ENCODE measurements at places on chromosomes 12 and 14.
A peak's percentile ranks its signal among the peaks of the same experiment; 100 is the strongest.

- no peak for DNase-seq
Observed at GRCh38 chr14:88999137-88999536, 174.7 kb downstream of the TTC8 start.

DNA sequence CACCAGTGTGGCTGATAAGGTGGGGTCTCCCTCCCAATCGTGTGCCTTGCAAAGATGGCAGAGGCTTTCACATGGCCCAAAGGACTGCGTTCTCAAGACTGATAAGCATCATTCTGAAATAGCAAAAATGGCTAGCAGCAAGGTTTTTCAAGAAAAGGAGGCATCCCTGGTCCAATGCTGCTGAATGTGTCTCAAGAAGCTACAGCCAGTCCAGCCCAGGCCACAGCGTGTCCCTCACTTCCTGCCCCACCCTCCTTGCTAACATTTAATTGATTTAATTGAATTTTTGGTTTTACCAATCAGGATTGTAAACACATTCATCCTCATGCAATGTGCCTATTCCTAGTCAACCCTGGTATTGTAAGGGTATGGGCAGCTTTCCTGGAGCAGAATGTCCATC, 55.9 kb downstream of the C14orf132 start:
- no peak for DNase-seq

DNA sequence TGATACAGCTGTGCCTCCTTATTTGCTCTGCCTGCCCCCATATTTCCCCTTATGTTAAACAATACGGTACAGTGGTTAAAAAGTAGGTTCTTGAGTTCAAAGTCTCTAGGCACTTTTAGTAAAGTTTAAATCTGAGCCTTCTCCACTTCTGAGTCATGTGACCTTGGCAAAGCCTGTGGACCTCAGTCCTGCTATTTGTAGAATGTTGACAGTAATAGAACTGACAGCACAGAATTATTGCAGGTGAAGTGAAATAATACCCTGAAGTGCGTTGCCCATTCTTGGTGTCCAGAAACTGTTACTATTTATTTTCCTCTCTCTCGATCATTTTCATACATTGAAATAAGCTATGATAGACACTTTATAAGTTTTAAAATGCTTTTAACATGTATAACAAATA, 499.7 kb downstream of the EGLN3 start:
- DNase-seq = no peak

DNA sequence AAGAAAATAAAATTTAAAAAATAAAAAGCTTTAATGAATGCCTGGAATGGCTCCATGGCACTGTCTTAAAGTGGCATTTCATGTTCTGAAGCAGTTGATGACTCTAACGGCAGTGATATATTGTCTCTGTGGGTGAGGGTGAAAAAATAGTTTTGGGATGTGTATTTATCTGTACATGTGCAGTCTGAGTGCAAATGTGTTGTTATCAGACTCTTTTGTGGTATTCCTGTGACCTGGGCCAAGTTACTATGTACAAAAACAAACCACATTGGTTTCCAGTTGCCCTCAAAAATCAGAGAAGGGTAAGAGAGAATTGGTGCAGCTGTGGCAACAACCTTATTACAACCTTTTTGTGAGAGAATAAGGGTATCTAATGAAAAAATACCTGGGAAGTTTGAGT, 81.7 kb upstream of the CCDC91 start:
- DNase-seq = no peak

GRCh38 chr12:106867651-106868050, 88.1 kb upstream of the TMEM263 start:
- DNase-seq = no peak

- DNase-seq = no peak
Observed at GRCh38 chr12:96177013-96177412, 17.2 kb upstream of the ELK3 start.

GRCh38 chr14:72742118-72742837, 151.6 kb downstream of the DPF3 start:
- DNase-seq = no peak

- DNase-seq = no peak
Observed at GRCh38 chr14:34203251-34203722, 252.4 kb upstream of the EGLN3 start.

GRCh38 chr12:40829738-40830144, 137.5 kb downstream of the CNTN1 start:
- DNase-seq = no peak

DNA sequence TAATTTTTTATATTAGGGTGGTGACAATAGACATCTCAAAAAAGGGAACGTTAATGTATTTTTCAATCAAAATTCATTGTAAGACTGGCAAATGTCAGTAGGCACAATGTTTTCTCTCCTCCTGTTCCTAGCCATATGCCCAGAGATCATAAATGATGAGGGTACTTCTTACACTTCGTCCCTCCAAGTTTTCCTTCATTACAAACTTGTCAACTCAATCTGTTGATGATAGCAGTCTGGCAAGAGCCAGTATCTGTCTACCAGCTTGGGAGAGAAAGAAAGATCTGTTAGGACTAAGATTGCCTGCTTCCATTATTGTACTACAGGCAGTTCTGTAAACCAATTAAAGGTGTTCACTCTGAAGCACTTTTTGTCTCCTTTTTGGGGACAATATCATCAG, 130.9 kb upstream of the DAAM1 start:
- no peak for DNase-seq

GRCh38 chr12:56029666-56030293, 8.9 kb downstream of the IKZF4 start:
- DNase-seq = no peak

- no peak for DNase-seq
Observed at GRCh38 chr12:51051787-51052186, 3.7 kb downstream of the LETMD1 start.

DNA sequence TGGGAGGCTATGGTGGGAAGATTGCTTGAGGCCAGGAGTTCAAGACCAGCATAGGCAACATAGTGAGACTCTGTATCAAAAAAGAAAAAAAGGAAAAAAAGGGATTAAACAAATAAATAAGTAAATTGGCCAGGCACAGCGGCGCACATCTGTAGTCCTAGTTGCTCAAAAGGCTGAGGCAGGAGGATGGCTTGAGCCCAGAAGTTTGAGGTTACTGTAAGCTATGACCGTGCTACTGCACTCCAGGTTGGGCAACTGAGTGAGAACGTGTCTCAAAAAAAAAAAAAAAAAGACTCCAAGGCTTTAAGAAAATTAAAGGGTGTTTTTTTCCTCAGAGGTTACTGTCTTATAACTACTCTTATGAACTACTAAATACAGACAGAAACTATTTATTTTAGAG, 11.7 kb downstream of the BEST3 start:
- no peak for DNase-seq

- no peak for DNase-seq
Observed at GRCh38 chr12:59828521-59828920, 232.7 kb downstream of the SLC16A7 start.

GRCh38 chr12:127214186-127214585, 1052.8 kb upstream of the TMEM132C start:
- DNase-seq = no peak

DNA sequence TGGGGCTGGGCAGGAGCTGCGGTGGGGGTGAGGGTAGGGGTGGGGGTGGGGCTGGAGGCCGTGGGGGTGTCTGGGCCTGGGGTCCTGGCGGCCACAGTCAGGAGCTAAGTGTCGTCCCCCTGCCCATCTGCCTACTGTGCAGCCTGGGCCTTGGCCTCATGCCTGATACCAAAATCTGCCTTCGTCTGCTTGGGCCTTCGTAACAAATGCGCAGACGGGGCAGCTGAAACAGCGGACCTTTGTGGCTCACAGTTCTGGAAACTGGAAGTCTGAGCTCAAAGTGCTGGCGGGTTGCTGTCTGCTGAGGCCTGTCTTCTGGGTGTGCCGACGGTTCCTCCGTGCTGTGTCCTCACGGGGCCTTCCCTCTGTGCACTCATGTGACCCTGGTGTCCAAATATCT, 61.7 kb downstream of the KIF26A start:
- no peak for DNase-seq

- DNase-seq = no peak
Observed at GRCh38 chr12:49030714-49031572, 12.4 kb upstream of the PRKAG1 start.

- peak; percentile 24 for DNase-seq
Observed at GRCh38 chr14:105999361-106000028, 473.1 kb downstream of the TMEM121 start.

- DNase-seq = no peak
Observed at GRCh38 chr14:80624581-80624980, 317.0 kb downstream of the CEP128 start.

DNA sequence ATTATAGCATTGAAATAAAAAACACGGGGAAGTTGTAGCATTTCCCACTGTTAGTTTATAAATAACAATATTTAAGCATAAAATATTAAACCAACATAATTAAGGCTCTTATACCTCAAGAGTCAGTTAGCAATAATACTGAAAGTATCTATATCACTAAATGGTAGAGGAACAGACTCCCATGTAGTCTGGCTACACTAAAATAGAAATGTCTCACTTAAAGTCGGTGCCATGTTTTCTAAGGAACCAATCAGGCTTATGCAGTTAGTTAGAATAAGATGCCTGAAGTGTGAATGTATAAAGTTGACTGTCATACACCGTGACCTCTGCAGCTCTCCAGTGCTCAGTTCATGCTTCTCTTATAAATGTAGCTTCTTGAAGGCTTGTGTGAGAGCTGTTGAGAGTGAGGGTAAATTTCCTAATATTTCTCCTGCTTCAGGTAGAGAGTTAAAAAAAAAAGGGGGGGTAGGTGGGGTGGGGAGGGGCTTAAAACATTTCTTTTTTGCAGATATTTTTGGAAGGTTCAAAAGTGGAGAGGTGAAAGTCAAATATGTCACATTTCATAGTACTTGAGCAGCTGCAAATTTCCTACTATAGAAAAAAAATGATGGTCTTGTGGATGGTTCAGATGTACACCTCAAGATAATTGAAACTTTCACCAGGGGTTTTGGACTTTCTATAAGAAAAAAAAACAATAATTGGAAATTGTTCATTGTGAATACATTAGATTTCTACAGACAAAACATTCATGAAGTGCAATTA, 64.5 kb downstream of the PTCSC3 start:
- DNase-seq = no peak

DNA sequence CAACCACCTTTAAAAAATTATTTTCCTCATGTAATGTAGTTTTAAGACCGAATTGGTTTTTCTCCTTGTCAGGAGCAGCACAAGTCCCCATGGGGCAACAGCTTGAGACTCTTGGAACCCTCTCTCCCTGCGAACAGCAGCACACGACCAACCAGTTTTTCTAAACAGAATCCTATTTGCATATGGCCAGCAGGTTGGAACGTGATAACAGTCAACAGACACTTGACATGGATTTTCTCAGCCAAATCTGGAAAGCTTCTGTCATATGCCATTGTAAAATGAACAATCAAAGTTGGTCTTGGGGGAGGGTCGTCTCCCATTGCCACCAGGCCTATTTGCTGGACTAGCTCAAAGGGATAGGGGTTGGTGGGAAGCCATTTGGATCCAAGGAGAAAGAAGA, 1915.0 kb upstream of the FLRT2 start:
- DNase-seq = no peak

- no peak for DNase-seq
Observed at GRCh38 chr14:76090616-76091391, 60.9 kb upstream of the GPATCH2L start.

DNA sequence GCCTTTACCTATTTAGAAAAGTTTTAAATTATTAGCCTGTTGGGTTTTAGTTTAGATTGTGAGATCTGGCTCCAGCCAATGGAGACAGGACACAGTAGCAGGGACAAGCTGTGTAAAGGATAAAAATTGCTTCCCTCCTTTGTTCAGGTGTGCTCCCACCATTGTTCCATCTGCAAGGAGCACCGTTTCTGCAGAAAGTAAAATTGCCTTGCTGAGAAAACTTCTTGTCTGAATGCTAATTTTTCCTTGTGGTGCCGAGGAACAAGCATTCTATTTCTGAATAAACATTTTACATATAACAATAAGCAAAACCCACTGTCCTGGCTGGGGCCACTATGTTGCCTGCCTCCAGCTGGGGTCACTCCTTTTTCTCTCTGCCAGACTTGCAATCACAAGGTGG, 72.7 kb upstream of the ZFP36L1 start:
- no peak for DNase-seq

- no peak for DNase-seq
Observed at GRCh38 chr14:104087505-104087904, 2.0 kb downstream of the ASPG start.

DNA sequence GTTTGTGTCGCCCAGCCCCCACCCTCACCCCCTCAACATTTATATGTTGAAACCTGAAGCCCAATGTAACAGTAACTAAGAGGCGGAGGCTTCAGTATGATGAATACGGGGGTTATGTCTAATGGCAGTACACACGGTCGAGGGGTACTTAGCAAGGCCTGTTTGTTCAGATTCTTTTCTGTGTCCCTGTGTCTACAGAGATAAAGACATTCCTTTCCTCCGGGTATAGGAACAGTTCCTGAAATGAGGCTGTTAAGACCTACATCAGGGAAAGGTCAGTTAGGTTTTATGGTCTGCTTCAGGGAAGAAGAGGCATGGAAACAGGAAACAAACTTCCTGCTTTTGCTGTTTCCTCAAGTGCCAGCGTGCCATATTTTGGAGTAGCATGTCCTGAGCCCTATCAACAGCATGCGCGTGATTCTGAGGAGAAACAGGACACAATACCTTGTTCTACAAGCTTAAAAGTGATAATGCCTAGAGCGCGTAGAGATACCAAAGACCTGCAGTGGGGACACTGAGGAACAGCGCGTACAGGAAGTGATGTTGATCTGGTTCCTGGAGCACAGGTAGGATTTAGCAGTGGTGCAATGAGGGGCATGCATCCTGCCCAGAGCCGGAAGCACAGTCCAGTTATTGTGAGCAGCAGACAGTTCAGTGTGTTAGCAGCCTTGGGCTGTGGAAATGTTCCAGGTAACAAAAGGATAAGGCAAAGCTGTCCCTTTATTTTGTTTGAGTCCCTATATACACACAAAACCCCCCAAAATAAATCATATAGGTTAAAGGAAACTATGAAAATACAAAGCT, 47.2 kb downstream of the FGD4 start:
- DNase-seq = no peak

GRCh38 chr12:49800421-49801140, 27.6 kb downstream of the NCKAP5L start:
- no peak for DNase-seq

- DNase-seq = peak; percentile 20
Observed at GRCh38 chr14:102138961-102139285, 774 bp upstream of the WDR20 start.
